ENCODE measurements at places on chromosomes 12 and 14.

- peak; percentile 4 for DNase-seq
Observed at GRCh38 chr12:131210506-131211339, 257.0 kb downstream of the ADGRD1 start.

DNA sequence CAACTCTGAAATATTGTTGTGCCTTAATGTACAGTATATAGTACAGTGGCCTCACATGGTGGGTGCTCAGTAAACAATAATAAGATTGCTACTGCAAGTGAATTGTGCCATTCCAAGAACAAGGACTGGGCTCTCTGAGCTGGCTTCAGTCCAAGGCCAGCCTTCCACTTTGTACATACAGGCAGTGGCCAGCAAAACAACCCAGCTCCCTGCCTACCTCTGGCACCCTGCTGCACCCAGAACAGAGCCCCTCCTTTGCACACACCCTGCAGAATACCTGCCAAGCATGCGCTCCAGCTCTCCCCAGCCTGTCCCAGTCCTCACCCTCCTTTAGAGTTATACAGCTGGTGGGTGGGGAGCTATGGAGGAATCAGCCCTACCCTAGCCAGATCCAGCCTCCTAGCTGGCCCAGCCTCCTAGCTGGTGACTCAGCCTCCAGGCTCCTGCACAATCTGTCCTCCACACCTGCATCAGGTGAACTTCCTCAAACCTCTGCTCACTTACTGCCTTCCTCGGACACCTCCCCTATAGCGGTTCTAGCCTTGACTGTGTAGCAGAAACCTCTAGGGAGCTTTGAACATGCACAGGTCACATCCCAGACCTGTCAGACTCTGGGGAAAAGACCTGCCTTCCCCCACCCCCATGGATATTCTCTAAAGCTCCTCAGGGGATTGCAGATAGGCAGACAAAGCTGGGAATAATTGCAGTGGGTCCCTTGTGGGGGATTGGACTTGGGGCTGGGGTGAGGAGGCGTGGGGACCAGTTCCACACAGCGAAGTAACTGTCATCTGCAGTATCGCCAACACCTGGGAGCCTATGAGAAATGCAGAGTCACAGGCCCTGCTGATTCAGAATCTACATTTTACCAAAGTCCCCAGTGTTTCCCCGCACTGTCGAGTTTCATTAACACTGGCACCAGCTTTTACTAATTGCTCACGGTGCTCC, 17.9 kb downstream of the ZDHHC22 start:
- no peak for DNase-seq

- no peak for DNase-seq
Observed at GRCh38 chr12:5257763-5258495, 174.0 kb upstream of the NTF3 start.

- peak; percentile 33 for DNase-seq
Observed at GRCh38 chr12:120015313-120015712, 26.3 kb downstream of the BICDL1 start.

DNA sequence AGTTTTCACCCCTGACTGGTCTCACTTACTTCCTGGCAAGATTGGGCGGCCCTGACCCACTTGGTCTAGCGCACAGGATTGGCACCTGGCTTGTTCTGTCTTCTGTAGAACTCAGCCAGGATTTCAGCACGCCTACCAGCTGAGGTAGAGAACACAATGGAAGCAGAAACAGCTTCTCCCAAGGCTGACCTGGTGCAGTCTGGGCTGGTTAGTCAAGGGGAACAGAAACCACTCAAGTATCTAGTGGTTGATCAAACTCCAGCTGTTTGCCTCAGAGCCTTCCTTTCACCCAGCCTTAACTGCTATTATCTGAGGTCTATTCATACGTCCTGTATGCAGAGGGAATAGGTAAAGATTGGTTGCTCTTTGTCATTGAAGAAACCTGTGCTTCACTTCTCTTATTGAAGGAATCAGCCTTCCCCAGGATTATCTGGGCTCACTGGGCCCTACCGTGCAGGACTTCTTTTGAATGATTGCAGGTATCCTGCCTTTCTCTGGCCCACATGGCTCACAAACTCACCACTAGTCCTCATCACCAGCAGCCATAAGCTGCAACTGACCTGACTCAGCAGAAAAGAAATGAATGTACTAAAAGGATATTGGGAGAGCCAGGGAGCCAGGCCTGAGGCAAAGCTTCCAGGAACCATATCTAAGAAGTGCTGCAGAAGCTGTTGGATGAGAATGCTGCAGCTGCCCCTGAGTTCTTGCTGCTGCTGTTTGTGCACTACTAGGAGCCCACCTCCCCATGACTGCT, 2.5 kb upstream of the PLEKHD1 start:
- DNase-seq: no peak

- no peak for DNase-seq
Observed at GRCh38 chr12:20985399-20985798, 145.6 kb upstream of the SLCO1B1 start.
